NCI-H460 (cell line): ENCODE measurements at places on chromosomes 6 and 20. TPM values are rescaled to one million over a fixed set of nuclear protein-coding genes. Genes with fewer than 3 reads are reported as not detected.

DNA sequence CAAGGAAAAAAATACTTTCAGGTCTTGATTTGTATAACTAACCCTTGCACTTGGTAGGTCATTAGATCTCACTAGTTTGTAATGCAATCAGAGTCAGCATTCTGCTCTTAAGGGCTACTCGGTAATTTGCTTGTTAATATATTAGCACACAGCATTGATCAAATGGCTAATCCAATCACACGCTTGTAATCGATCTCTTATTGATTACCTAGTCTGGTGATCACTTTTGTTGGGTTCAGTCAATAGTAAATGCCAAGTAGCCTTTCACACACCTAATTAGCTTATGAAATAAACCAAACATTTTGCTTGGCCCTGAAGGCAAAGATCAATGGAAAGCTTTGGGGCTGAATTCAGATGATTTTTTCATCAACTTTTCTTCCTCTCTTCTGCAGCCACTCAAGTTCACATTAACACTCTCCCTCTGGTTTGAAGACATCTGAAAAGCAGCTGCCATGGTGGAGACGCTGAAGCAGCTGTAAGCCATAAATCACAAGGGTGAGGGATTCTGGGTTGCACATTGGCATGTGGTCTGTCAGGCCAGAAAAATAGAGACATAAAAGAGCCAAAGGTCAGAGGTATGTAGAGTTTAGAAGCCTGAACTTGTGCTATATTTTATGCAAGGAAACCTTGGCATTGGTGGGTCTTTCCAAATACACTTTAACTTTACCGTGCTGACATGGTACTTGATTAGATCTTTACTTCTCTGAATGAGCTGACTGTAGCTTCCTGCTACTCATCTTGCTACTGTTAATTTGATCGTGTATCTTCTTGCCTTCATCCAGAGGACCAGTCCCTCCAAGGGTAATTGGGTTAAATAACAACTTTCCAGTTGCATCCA, 234.4 kb downstream of the SIM1 start:
- no peak for DNase-seq

DNA sequence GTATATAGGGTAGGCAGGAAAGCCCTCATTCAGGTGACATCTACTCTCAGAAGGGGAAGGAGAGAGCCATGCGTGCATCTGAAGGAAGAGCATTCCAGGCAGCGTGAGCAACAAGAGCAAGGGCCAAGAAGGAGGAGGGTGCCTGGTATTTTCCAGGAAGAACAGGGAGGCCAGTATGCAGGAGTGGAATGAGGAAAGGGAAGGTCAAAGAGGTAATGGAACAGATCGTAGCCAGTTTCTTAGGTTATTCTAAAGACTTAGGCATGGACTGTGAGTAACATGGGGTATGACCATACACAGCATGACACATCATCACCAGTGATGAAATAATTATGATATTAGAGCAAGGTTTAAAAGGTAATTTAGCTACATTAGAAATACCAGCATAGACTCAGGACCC, 24.1 kb downstream of the ALDH8A1 start:
- no peak for DNase-seq

DNA sequence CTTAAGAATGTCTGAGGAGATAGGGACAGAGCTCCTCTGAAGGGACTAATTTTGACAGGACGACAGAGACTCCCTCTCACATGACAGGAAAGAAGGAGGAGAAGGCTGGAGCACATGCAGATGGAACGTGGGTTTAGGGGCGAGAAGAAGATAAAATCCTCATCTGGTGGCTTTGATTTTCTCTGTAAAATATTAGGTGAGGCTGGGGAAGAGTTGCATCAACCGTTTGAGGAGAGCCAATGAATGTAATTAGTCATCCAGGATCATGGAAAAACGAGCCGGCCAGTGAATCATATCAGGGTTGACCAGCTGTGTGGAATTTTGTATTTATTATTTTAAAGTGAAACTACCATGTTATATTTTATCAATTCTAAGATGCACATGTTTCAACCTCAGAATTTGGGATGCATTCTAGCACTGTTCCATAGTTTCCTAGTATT, 46.9 kb upstream of the ADGRF4 start:
- no peak for DNase-seq

HTR1B gene
- 2.2 and 2.7 TPM in 2 replicates for total RNA-seq

GRCh38 chr6:140661691-140662090, 1287.2 kb upstream of the CITED2 start:
- DNase-seq, result no peak

CRISP3 gene
- not detected in 2 replicates for total RNA-seq

DNA sequence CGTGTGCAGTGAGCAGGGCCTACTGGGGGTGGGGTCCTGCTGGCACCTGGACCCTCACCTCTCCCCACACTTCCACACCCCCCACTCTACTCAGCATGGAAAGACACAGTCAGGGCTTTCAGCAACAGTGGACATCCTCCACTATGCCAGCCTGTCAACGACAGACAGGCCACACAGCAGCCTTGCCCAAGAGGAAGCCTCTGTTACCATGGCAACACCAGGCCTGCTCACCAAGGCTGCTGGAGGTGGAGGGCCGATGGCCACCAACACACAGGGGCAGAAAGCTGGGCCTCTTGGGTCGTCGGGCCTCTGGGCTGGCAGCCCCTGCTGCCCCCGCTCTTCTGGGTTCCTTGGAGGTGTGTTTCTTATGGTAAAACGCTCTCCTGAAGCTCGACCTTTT, 13.6 kb downstream of the BNIP5 start:
- no peak for DNase-seq

DNA sequence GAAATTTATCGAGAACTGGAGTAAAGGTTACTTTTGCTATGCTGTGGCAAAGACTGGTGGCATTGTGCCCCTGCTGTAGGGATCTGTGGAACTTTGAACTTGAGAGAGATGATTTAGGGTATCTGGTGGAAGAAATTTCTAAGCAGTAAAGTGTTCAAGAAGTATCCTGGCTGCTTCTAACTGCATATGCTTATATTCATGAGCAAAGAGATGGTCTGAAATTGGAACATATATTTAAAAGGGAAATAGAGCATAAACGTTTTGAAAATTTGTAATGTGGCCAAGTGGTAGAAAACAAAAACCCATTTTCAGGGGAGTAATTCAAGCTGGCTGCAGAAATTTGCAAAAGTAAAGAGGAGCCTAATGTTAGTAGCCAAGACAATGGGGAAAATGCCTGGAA, 12.3 kb upstream of the UFL1 start:
- DNase-seq, result no peak

LRRN4 gene
- total RNA-seq, result not detected in 2 replicates

- no peak for DNase-seq
These were observed 89.3 kb downstream of the BCAS1 start for GRCh38 chr20:53981130-53981529.

C4A gene
- total RNA-seq, result 0.42 and 0.81 TPM in 2 replicates

DNA sequence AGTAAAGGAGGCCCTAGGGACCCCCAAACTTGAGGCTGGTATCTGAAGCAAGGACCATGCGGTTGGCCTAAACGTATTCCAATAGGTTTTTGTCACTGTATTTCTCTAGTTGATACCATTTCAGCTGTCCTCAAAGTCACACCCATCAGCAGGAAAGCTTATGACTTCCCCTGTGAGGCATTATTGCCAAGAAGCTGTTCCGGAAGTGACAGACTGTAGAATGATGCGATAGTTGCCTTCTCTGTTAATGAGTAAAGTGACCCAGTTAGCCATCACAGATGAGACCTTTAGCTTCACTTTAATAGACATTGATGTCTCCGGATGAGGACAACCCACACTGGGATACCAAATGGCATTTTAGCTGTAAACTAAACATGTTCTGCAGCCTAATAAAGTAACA, 147.9 kb downstream of the RNGTT start:
- no peak for DNase-seq

GRCh38 chr20:9574776-9575175, 60.4 kb downstream of the LAMP5 start:
- DNase-seq, result no peak

TFB1M gene
- total RNA-seq, result 19.0 and 26.1 TPM in 2 replicates

- DNase-seq, result no peak
These were observed 14.5 kb downstream of the HMGN4 start for GRCh38 chr6:26552640-26553188.

CDSN gene
- not detected in 2 replicates for total RNA-seq

PTK6 gene
- 1.5 and 2.2 TPM in 2 replicates for total RNA-seq

DNA sequence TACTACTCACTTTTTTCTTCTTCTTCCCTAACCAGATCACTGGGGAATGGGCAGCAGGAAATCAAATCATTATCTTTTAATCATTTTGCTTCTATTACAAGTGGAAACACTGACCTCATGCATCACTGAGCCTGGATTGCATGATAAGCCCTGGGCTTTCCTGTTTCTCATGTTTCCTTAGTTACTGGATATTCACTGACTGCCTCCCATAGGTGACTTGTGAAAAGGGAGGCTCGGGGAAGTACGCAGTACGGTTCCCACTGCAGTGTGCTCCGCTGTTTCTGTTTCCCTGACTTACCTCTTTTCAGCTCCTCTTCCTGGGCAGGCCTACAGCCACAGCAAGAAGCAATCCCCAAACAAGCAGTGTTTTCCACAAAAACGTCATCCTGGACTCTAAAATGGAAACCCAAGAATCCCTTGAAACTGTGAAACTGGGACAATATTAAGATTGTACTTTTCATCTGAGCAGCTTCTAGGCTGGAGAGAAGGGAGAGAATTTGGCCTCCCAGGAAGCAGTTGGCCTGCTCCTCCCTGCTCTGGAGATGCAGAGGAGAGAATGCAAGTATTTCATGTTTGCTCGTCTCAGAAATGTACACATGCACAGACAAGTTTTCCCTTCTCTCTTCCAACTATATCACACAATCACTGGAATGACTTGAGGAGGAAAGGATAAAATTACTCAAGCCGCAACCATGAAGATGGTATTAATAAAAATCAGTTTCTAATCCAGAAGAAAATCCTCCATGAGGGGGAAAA, 13.1 kb downstream of the BTNL2 start:
- no peak for DNase-seq

TMX4 gene
- total RNA-seq, result 55.1 and 61.4 TPM in 2 replicates

- no peak for DNase-seq
These were observed 11.5 kb upstream of the HLA-B start for GRCh38 chr6:31368461-31368860.

DEF6 gene
- total RNA-seq, result 2.1 and 2.7 TPM in 2 replicates

- no peak for DNase-seq
These were observed 371 bp downstream of the HMGN4 start for GRCh38 chr6:26538572-26538902.

OPRL1 gene
- 0.17 and 0.32 TPM in 2 replicates for total RNA-seq

MAS1 gene
- not detected in 2 replicates for total RNA-seq

- DNase-seq, result no peak
These were observed 34.3 kb downstream of the SNX5 start for GRCh38 chr20:17934141-17934862.

MTO1 gene
- 41.9 and 50.7 TPM in 2 replicates for total RNA-seq

- DNase-seq, result no peak
These were observed 150.7 kb upstream of the PRDM1 start for GRCh38 chr6:105935416-105935815.

DNA sequence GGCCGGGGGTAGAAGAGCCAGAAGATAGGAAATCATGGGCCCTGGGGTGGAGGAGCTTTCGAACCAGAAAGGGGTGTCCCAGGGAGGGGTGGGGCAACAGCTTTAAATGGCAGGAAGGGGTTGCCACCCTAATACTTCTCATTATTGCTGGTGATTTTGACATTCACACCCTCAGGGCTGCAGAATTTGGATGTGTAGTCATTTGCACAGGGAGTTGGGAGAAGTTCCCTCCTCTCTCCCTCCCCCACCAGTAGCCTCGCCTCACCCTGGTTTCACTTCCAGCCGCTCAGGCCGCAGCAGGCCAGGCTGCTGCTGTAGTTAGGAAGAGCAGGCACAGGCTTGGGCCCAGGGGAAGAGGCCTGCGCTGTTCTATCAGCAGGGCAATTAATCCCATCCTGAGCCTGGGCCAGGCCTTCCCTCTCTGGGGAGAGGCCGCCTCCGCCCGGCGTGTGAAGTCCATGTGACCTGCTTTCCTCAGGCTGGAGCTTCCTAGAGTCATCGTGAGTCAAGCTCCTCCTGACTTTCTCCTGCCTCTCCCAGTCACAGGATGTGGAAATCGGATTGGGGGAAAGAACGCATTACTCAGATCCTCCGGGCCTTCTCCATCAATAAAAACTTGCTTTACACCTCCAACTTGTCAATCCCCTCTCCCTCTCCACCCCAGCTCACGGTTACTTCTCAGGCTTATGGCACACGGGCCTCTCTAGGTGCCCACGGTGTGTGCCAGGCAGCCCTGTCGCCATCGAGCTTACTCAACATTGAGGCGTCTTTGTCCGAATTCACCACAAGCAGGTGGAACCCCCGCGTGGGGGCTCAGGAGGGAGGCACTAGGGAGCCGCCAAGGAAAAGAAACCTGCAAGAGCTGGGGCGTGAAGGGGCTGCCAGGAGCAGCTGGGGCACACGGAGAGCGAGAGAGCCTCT, 7.8 kb downstream of the ADTRP start:
- DNase-seq, result peak; percentile 82

C20orf144 gene
- total RNA-seq, result not detected in 2 replicates

DNA sequence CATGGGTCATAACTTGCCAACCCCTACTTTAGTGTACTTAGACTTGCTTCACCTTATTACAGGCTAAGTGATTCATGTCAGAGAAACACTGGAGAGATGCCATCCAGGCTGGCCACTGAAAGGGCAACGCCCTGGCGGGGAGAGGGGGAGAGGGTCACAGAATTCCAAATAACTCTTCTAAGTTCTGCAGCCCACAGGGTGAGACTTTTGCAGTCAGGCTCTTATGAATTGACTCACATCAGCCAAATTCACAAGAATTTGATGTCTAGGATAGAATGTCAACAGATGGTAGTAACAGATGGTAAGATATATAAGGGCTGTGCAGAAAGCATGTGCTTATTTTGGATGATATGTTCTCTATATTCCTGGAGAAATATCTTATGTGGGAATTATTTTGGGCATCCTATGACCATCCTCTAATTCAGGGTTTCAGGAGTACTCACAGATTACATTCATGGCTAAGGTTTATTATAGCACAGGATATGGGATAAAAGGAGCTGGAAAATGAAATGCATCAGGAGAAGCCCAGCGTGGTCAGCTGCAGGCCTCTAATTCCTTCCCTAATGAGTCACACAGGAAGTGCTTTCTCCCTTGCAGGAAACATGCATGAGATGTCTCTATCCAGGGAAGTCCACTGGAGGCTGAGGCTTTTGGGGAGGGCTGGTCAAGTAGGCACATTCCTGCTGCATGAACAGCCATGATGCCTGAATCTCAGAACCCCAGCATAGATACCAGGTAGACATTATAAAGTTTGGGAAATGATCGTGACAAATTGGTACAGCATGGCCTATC, 58.7 kb upstream of the RIN2 start:
- no peak for DNase-seq

CRIP3 gene
- not detected in 2 replicates for total RNA-seq

DNA sequence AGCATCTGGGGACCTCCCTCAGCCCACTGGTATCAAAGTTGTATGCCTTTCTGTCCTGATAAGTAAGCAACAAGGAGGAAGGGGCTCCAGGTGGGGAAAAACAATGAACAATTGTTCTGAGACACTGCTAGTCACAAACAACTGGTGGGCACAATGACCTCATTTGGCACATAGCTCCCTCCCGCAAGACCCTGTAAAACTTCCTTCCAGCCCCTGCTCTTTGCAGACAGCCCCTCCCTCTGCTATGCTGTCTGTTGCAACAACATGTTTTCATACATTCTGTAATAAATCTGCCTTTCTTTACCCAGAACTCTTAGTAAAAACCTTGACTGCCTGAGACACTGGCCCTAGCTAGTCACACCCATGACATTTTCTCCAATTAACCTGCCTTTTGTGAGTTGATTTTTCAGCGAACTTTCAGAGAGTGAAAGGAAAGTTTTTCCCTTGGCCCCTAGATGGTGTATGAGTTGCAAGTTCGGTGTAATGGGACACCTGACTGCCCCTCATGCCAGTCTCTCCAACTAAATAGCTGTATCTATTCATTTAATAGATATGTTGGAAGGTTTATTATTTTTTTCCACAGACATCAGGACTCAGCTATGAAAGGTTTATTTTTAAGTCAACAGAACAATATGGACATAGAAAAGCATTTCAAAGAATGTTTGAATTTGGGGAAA, 142.3 kb upstream of the SLC22A16 start:
- no peak for DNase-seq
